ENCODE measurements at places on chromosomes 1 and 21.

DNA sequence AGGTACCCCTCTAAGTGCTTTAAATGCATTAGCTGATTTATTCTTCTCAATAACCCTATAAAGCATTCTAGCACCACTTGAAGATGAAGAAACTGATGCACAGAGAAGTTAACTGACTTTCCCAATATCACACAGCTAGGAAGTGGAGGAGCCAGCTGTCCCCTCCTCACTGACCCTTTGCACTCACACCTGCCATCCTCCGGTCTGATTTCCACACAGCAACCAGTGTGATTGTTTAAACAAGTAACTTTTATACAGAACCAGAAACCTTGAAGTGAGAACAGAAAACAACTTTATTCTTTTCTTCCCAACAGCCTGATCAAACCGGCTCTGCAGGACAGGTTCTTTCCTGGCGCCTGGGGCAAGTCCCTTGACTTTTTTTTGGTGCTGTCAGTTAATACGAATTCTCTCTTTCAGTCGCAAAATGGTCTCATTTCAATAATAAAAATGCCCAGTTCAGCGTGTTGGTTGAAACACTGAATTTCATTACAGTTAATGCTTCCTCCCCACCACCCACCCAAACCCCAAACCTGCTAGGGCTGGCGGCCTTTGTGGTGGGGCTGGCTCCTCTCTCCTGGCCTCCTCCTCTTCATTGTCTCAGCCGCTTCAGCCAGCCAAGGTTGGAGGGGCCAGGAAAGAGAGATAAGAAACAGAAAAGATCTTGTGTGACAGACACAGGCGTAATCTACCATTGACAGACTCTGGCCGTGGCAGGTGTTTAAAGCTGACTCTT lies 26.4 kb upstream of the EEIG2 start:
- DNase-seq, result peak; percentile 36

GRCh38 chr21:26973226-26973625 lies 6.3 kb upstream of the ADAMTS5 start:
- DNase-seq, result no peak

DNA sequence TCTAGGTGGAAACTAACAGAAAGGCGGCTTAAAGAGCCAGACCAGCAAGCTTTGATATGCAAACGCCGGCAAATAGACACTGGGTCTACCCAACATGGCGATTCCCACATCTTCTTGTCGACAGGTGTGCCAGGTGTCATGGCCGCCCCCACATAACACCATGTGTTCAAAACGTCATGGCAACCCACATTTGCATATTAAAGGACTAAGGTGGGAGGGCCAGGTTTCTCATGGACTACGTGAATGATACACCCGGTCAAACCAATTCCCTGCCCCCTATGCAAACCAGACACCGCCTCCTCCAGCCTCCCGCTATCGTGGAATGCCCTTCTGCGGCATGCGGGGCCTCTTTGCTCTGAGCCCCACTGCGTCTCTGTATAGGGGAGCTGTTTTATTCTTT lies 41.3 kb downstream of the ICOSLG start:
- no peak for DNase-seq

- no peak for DNase-seq
These were observed 24.7 kb downstream of the ST3GAL3 start for GRCh38 chr1:43731867-43732531.

DNA sequence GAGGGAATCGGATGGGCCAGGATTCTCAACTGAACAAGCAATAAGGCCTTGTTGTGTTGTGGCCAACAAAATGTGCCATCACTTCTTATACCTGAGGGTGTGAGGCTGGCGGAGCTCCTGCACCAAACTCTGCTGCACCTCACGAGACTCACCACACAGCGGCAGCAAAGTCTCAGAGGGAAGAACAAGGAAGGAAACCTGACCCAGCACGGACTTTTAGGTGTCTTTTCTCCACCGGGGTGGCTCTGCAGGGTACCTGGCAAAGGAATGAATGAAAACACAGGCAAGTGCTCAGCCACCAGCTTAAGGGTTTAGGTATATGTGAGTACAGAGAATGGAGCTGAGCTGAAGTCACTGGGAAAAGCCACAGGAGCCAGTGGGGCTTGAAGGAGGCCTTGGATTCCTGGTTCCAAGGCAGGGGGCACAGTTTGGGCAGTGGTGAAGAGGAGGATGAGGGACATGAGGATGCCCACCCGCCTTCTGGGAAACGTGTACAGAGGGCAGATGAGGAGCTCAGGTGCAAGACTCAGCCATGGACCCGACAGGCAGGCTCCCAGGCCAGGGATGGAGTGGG lies 31.1 kb upstream of the HSD3B1 start:
- DNase-seq, result peak; percentile 38

DNA sequence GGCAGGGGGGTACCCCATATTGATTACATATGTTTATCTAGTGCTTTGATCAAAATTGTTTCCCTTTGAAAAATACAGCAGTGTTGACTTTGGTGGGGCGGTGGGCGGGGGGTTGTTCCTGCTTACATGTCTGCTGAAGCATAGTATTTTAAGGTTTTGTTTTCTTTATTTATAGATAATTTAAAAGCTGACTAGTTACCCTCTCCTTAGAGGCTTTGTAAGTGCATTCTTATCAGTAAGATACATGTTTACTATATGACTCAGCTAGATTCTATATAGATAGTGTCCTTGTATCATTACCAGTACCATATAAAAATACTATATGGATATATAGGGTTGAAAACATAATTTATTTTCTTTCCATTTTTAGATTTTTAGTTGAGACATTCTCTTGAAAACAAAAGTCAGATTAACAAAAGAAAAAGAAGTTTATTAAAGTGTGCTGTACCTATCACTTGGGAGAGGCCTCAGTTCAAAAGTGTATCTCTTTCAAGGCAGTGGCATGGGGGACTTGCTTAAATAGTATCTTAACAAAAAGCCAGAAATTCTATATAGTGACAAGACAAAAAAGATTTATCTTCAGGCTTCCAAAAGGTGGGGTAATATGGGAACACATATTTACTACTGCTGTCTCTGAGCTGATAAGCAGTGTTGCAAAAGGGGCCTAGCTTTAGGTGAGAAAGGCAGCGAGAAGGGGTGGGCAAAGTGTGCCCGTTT lies 79.0 kb downstream of the HS2ST1 start:
- DNase-seq, result no peak

- DNase-seq, result no peak
These were observed 111.9 kb upstream of the RAVER2 start for GRCh38 chr1:64632936-64633335.

DNA sequence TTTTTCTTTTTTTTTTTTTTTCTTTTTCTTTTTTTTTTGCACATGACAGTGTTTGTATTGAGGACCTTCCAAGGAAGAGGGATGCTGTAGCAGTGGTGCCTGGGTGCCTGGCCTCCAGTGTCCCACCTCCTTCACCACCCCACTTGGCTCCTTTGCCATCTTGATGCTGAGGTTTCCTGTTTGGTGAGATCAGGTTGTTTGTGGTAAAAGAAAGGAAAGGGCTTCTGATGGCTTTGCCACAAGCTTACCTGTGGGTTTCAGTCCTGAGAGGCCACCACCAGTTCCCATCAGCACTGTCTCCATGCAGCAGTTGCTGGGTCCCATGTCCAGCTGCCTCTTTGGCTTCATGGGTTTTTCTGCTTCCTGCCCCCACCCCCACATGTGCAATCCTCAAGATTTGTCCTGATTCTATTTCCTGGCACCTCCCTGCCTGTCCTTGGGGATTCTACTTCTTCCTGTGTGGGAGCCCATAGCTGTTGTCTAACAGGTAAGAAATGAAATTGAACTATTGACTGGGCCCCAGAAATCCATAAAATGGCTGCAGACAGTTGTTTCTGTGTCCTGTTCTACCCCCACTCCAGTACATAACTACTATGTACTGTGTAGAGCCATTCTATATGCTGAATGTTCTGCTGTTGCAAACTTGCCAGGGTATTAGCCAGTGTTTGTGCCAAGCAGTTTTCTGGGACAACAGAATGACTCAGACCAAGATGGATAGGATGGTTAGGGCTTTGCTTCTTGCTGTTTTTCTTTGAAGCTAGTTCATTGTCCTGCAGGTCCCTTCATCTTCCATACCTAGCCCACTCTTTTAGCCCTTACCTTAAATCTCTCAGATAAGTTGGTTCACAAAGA lies 4.2 kb upstream of the CCDC28B start:
- no peak for DNase-seq

DNA sequence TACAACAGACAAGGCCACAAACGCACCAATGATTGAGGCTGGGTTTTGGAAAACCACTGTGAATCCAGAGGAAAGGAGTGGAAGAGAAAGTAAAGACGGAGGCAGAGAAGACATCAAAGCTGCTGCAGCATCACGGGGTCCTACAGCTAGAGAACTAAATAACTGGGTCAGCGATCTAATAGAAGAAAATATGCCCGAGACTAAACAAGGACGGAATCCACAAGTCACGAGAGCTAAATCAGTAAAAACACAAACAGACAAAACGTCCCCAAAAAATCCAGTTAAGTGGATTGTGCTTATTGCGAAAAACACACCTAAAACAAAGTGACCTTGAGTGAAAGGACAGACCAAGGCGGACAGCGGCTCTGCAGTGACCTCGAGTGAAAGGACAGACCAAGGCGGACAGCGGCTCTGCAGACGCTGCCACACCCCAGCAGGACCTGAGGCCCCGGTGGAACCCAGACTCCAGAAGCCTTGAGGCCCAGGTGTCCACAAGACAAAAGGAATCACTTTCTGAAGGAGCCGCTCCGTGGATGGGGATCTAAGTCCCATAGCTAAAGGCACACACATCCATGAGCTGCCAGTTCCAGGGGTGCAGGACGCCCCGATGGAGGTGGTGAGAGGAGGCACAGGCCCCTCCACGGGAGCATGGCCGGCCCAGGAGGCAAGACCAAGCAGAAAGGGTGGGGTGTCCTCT lies 6.0 kb downstream of the FTCD start:
- no peak for DNase-seq

GRCh38 chr1:172275478-172275877 lies 145.0 kb upstream of the C1orf105 start:
- DNase-seq, result no peak

GRCh38 chr1:233654658-233655280 lies 40.9 kb downstream of the KCNK1 start:
- DNase-seq, result no peak

GRCh38 chr21:35508139-35508888 lies 459.2 kb upstream of the RUNX1 start:
- no peak for DNase-seq

GRCh38 chr1:169867012-169867675 lies 26.6 kb downstream of the SCYL3 start:
- no peak for DNase-seq

DNA sequence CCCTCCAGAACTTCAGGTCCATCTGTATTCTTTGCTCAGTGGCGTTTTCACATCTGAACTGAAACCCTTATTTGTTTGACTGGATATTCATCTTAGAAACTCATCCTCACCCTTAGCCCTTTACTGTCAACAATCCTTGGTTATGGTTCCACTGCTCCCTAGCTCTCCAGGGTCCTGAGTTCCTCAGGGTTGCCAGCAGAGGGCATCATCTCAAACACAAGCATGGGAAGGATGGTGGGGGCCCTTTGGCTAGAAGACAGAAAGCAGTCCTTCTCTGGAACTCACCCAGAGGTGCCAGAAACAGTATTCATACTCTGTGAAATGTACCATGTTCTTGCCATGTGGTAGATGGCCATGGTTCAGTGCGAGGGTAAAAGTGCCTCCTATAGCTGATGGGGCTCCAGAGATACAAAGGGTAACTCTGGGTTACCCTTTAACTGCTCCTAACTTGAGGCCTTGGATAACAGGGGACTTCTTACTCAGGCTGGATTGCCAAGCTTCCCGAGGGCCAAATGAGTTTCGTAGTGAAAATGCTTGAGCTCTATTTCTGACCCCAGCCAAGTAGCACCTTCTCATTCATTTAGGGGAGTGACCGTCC lies 11.3 kb downstream of the NCSTN start:
- no peak for DNase-seq

DNA sequence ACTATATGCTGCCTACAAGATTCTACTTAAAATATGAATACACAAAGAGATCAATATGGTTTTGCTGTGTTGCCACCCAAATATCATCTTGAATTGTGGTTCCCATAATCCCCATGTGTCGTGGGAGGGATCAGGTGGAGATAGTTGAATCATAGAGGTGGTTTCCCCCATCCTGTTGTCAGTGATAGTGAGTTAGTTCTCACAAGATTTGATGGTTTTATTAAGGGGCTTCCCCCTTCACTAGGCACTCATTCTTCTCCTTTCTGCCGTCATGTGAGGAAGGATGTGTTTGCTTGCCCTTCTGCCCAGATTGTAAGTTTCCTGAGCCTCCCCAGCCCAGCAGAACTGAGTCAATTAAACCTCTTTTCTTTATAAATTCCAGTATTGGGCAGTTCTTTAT lies 654.4 kb upstream of the NR5A2 start:
- DNase-seq, result no peak
